ENCODE measurements at places on chromosomes 6 and 20.

DNA sequence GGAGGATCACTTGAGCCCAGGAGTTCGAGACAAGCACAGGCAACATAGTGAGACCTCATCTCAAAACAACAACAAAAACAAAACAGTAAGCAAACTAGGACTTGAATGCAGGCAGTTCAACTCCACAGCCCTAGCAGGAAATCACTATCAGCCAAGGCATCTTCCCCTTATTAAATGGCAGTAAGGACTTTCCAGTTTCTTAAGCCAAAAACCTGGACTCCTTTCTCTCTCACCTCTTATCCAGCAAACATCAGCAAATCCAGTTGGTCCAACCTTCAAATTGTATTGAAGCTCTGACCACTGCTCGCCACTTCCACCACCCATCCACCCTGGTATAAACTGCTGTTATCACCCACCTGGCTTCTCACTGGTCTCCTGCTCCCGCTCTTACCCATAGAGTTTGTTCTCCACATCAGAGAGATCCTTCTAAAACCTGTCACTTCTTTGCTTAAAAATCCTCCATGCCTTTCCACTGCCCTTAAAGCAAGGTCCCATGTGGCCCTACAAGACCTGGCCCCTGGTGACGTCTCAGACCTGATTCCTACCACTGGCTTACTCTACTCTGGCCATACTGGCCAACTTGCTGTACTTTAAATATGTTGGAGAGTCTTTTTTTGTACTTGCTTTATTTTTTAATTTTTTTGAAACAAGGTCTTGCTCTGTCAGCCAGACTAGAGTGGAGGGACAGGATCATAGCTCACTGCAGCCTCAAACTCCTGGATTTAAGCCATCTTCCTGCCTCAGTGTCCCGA lies 27.6 kb downstream of the BCL2L1 start:
- DNase-seq = no peak

DNA sequence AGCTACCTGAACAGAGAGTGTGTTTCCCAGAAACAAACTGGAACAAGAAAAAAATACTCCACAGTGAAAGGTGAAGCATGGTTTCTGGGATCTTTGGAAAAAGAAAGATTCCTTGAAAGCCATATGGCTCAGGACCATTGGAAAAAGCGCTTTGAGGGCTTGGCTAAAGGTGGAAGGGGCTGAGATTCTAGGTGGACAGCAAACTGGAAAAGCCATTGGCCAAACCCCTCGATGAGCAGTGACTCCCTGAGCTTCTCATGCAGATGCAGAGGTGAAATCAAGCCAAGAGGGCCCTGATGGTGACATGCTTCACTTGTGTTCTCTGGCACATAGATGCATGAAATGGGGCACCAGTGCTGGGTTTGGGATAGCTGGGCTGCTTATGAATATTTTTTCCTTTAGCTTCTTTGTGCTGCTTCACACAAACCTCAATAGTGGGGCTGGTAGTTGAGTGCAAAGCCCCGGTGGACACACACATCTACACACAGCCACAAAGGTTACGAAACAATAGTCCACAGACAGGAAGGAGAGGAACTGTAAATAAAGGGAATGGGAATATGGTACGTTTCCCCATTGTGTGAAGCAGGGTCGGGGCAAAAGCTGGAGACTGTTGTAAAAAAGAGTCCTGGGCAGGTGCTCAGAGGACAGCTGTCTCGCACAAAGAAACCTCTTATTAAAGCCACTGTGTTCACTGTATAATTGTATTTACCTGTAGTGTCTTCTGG lies 117.8 kb downstream of the FOXA2 start:
- no peak for DNase-seq

DNA sequence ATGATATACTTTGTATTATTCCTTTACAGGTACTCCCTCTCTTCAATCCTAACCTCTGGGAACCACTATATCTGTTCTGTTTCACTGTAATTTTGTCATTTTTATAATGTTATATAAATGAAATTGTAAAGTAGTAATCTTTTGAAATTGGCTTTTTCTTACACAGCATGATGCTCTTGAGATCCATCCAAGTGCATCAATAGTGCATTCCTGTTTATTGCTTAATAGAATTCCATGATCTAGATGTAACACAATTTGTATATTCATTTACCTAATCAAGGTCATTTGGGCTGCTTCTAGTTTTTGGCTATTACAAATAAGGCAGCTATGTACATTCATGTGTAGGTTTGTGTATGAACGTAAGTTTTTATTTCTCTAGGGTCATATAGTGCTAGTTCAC lies 174.6 kb downstream of the KHDC1L start:
- DNase-seq = no peak

- no peak for DNase-seq
These were observed 7.8 kb upstream of the MRS2 start for GRCh38 chr6:24394780-24395437.

- DNase-seq = no peak
These were observed 172.5 kb downstream of the FOXA2 start for GRCh38 chr20:22411627-22412450.

GRCh38 chr6:89975991-89976693 lies 81.9 kb downstream of the GJA10 start:
- DNase-seq = no peak

GRCh38 chr6:136791296-136792094 lies 782 bp downstream of the MAP3K5 start:
- peak; percentile 45 for DNase-seq

- DNase-seq = no peak
These were observed 23.3 kb downstream of the MYCT1 start for GRCh38 chr6:152720974-152721373.

- DNase-seq = no peak
These were observed 672.0 kb downstream of the RFPL4B start for GRCh38 chr6:113019176-113019575.

DNA sequence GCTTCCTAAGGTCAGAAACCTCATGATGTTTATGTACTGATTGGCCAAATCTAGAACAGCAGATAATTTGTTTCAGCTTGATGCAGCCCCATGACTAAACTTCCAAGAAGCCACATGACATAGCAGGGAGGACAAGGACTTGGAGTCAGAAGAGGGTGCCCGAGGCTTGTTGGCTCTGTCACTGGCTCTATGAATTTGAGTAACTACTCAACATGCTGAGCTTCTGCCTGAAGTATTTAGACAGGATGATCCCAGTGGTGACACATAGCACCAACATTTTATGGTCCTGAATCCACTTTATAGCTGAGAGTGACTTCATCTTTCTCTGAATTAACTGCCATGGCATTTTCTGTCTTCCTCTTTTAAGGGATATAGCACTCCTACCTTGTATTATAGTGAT lies 13.5 kb upstream of the TBX18 start:
- no peak for DNase-seq

GRCh38 chr6:2542858-2543218 lies 207.9 kb downstream of the MYLK4 start:
- DNase-seq = peak; percentile 36

- no peak for DNase-seq
These were observed 62.7 kb upstream of the HDAC2 start for GRCh38 chr6:114033606-114034005.

DNA sequence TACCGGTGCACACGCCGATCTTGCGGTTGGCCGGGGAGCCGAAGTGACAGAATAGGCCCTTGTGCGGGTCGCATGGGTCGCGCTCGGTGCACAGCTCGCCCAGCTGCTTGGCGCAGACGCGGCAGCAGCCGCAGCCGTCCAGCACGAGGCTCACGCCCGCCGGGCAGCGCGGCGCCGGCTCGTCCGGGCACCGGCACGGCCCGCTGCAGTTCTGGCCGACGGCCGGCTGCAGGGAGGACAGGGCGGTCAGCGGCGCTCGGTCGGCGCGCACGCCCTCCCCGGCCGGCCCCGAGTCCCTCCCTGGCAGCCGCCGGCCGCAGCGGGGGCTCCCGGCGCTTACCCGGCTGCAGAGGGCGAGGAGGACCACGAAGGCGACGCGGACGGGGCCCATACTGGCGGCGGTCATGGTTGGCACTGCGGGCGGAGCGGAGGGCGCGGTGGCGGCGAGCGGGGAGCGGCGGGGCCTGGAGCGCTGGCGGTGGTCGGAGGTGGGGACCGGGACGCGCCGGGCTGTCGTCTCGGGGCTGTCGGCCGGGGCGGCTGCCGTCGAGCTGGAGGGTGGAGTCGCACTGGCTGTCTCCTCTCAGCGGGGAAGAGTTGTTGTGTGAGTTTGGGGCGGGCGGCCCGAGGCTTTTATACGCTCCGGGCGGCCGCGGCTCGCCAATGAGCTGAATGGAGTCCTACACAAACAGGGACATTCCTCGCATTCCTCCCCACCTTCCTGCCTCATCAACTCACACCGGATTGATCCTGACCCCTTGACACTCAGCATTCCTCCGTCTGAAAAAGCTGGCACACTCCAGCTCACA lies at the start of gene CCN2:
TSS of gene CCN2 (minus strand) at position 606 of the 809 bp plus-strand sequence. CDS start at position 406, 200 bp downstream.
- DNase-seq = no peak

GRCh38 chr6:36793296-36793912 lies 45.8 kb downstream of the CPNE5 start:
- DNase-seq = no peak

- no peak for DNase-seq
These were observed 1.5 kb downstream of the EBF4 start for GRCh38 chr20:2694008-2694471.

GRCh38 chr6:14174226-14174625 lies 56.7 kb downstream of the CD83 start:
- DNase-seq = no peak

GRCh38 chr6:138909511-138909910 lies 78.5 kb downstream of the REPS1 start:
- DNase-seq = no peak

GRCh38 chr6:2264932-2265331 lies 19.5 kb upstream of the GMDS start:
- DNase-seq = no peak

DNA sequence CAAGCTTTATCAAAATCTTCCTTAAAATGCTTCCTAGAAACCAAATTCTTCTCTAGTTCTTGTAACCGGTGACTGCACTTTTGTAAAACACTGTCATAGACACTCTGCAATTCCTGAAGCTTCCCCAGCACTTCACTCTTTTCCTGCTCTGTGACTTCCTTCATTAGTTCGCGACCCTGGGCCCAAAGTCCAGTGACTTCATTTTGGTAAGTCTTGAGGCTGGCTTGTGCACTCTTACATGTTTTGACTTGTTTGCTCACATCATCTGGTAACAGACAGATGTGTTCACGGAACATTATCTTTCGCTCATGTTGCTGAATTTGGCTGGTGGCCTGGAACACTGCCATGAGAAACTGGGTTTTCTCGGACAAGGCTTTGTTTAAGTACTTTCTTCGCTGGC lies 306.2 kb downstream of the SYNE1 start:
- DNase-seq = no peak

GRCh38 chr20:57022306-57022705 lies 244.1 kb downstream of the BMP7 start:
- DNase-seq = no peak

DNA sequence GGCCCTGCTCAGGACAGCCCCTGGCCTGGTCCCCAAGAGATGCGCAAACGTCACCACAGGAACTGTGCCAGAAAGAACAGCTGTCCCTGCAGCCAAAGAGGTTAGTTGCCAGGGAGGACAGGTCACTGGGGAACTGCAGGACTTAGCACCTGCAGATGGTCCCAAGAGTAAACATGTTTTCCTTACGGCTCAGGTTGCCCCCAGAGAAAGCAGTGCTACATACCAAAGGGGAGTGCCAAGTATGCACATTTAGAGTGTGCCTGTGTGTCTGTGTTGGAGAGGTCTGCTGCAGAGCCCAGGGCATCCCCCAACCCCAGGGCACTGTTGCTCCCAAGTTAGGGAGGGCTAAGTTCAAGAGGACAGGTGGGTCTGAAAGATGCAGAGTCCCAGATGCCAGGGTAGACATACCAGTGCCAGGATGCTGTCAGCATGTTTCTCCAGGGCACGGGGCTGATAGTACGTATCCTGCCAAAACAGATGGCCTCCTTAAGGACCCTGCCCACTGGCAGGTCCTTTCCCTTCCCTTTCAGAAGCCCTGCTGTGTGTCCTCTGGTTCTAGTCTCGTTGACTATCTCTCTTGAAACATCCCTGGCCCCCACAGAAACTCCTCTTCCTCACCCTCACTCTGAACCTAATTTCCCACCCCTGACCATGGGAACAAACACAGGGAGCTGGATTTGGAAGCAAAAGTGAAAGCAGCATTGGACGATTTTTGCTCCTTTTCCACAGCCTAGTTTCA lies 1.3 kb downstream of the ABHD16A start:
- DNase-seq = no peak

GRCh38 chr6:153852481-153852880 lies 186.6 kb upstream of the OPRM1 start:
- DNase-seq = no peak

- DNase-seq = no peak
These were observed 6.0 kb upstream of the RAB44 start for GRCh38 chr6:36691612-36692011.

DNA sequence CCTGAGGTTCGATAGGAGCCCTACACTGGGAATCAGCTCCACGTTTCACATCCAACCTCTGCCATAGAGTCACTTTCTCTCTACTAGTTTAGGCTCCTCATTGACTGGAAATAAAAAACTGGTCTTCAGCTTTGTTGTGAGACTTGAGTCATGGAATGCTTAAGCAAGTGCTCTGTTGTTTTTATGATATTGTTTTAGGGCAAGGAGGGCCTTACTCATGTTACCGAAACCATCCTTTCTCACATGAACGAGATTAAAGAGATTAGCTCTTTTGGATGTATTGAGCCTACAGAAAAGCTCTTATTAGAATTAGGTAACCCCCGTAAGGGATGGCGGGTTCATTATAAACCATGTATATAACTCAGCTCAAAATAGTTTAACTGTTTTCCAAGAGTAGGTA lies 6.9 kb upstream of the MOCS1 start:
- no peak for DNase-seq

GRCh38 chr20:44465001-44465560 lies 10.6 kb upstream of the TTPAL start:
- DNase-seq = no peak

GRCh38 chr20:63968136-63968927 lies 1.4 kb downstream of the ZNF512B start:
- no peak for DNase-seq

DNA sequence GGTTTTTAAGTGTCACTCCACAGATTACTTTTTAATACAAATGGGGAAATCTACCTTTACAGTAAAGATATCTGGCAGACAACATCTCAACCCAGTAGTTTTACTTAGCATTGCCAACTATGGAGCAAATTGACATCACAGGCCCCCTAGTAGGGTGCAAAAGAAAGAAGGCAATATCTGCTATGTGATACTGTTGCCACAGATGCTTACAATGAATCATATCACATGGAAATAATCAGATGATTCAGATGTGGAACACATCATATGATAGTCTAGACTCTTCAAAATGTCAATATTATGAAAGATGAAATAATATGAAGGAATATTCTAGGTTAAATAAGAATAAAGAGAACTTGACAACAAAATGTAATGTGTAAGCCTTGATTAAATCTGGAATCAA lies 322.5 kb downstream of the BMP2 start:
- DNase-seq = no peak

DNA sequence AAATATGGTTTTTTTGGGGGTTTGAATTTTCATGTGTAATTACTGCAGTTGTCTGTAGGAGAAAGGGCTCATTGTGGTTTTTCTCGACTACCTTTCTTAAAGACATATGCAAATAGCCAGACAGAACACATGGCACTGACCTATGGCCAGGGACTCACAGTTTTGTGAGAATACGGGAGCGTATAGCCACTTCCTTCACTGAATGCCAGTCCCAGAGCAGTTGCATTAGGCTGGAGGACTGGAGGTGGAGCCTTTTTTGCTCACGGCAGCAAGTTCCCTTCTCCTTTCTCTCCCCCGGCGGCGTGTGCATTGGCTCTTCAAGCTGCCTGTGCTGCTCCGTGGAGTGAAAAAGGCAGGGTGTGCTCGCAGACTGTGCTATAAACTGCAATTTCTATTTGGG lies 114.9 kb downstream of the AKAP7 start:
- DNase-seq = no peak

GRCh38 chr20:48681201-48681872 lies 146.5 kb downstream of the PREX1 start:
- DNase-seq = no peak
